ENCODE measurements at places on chromosomes 12 and 14.

GRCh38 chr12:91958816-91959215, 186.8 kb downstream of the BTG1 start:
- no peak for DNase-seq

- DNase-seq = no peak
These were observed 191.0 kb downstream of the ERC1 start for GRCh38 chr12:1182069-1182468.

DNA sequence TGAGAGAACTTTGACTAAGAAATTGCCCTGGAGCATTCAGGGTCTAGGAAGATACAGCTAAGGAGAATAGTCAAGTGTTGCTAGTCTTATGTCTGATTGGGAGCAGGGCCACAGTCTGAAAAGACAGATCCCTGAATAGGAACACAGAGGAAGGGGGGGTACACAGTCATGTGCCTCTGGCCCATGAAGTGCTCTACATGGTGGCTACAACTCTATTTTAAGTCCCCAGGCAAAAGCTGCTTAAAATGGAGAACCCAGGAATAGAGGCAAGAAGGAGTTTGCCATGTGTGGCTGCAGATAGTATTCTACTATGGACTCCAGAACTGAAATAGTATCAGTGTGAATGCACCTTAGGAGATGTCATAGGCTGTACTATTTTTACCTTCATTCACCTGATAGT, 118.0 kb upstream of the NPAS3 start:
- DNase-seq = no peak

DNA sequence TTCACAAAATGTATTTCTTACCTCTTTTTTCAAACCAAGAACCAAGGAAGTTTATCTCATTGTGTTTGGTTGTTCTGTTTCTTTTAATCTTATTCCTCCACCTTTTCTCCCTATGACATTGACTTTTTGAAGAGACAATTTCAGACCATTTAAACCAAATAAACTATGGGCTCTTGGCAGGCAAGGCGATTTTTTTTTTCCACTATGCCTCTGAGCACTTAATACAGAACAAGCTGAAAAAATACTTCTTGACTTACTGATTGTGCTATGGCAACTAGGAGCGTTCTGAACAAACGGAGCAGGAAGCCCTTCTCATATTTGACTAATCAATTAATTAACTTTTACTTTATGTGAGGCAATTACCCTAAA, 98.0 kb downstream of the ZNF664 start:
- no peak for DNase-seq

DNA sequence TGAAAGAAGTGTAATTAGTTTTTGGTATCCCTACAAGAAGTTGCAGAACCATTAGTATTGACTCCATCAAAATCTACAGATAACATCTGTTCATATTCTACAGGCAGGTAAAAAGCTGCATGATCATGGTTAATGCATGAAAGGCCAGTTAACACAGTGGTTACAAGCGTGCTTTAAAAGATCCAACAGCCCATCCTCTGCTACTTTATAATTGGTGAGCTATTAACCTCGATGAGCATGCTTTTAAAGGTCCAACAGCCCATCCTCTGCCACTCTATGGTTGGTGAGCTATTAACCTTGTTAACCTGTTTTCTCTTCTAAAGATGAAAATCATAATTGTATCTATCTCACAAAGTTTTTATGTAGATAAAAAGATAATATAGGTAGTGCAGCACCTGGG, 289.3 kb downstream of the DUSP6 start:
- no peak for DNase-seq

- no peak for DNase-seq
These were observed 88.3 kb downstream of the LRRK2 start for GRCh38 chr12:40312982-40313576.

DNA sequence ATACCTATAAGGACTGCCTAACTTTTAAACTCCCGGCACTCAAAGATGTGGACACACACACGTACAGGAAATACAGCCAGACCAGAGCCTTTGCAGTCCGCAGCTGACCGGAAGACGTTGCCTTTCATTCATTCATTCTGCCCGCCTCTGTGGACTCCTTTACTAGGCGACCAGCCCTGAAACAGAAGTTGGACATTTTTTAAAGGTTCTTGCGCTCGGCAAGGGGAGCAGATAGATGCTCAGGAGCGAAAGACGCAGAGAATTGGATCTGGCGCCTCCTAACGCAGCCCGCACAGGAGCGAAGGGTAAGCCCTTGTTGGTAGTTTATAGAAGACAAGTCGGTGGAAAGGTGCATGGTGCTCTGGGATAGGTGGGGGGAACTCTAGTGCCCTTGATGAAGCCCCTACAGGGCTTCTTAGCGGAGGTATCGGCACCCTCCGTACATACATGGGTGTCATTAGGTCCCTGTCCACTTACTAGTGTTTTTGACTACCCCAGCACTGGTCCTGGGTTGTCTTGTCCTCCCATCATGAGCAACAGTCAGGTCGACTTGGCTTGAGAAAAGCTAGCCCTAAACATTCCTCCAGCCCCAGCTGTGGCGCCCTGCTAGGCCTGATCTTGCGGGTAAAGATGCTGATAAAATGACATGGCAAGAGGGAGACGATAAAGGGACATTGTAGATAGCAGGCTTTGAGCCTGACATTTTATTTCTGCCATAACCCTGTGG, at the start of gene KDM2B:
Gene KDM2B (minus strand): TSS at position 65 of the 727 bp plus-strand sequence. CDS start 112 bp downstream, outside the sequence.
- DNase-seq = no peak

GRCh38 chr14:94040796-94041195, 14.7 kb downstream of the OTUB2 start:
- DNase-seq = no peak

- no peak for DNase-seq
These were observed 726.8 kb downstream of the VRK1 start for GRCh38 chr14:97523936-97524335.
